MG63 (cell line): ENCODE measurements at places on chromosomes 2 and 18. TPM values are rescaled to one million over a fixed set of nuclear protein-coding genes. Genes with fewer than 3 reads are reported as not detected.

Gene DNAJC5G
- not detected in 2 replicates for total RNA-seq

Gene EFEMP1
- 69.2 and 70.3 TPM in 2 replicates for total RNA-seq

Gene UGT1A3
- not detected in 2 replicates for total RNA-seq

Gene TMEM169
- not detected in 2 replicates for total RNA-seq

DNA sequence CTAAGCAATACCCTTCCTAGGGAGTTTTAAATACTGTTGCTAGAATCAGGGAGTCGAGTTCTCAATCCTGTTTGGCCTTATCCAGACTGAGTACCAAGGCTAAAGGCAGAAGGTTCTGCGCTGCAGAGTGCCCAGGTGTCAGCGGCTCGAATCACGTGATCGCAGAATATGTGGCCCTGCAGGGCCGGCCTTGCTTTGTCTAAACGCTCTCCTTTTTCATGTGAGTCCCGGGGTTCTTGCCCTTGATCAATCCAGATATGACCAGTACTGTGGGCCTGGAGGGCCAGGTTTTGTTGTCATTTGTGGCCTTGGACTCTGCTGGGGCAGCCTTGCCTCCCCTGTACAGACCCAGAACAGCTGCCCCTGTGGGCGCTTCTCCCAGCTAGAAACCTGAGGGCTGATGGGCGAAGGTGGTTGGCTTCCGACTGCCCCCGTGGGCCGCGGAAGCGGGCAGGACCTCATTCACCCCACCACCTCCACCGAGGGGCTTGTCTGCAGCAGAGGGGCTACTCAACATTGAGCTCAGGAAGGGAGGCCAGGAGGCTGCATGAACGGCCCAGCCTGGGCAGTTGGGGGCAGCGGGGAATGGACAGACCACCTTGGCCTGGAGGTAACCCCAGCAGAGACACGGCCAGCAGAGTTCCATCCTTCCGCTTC is 225.0 kb downstream of the ALPK2 start:
- no peak for DNase-seq

DNA sequence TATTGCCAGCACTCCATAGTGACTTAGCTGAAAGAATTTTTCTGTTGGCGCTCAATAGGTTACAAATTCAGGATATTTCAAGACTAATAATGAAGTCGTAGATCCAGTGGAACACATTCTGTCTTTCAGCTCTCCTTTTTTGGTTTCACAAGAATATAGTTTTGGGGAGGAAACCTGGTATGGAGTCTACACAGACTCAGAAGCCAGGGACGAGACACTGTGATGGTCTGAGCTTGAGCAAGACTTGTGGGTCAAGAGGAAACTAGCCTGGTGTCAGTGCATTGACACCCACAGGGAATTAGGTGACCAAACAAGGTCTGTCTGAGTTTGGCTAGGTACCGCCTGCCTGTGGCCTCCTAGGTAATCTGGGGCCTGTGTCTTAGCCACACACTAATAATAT is 26.9 kb downstream of the ARL4C start:
- DNase-seq, result no peak

- no peak for DNase-seq
These were observed 78.0 kb upstream of the WIPF1 start for GRCh38 chr2:174675615-174676014.

- no peak for DNase-seq
These were observed 138.6 kb downstream of the BCL2 start for GRCh38 chr18:63180971-63181376.

DNA sequence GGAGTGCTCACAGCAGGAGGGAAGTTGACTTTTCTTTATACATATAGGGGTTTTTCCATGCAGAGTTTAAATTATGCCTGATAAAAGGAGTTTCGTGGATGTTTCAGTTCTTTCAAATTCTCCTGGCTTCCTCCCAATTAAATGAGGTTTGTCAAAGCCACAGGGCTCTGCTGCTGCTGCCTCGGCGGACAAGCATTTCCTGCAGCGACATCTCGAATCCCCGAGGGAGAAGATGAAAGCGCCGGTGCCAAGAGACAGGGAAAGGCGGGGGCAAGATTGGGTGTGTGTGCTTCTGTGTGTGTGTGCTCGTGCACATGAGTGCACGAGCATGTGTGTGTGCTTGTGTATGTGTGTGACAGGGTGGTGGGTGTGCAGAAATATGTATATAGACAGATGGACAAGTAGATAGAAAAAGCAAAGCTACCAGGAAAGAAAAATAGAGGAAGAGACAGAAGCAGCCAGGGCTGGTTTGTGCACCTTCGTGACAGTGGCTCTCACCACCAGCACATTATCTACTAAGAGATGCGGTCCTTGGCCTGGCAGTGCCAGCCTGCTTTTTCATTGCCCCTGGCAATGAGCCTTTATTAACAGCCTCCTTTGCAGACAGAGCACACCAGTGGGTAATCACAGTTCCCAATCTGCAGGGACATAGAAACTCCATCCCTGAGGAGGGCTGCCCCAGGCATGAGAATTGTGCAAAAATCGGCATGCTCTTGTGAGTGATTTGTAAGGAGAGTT is 76.2 kb downstream of the CDK15 start:
- peak; percentile 21 for DNase-seq

DNA sequence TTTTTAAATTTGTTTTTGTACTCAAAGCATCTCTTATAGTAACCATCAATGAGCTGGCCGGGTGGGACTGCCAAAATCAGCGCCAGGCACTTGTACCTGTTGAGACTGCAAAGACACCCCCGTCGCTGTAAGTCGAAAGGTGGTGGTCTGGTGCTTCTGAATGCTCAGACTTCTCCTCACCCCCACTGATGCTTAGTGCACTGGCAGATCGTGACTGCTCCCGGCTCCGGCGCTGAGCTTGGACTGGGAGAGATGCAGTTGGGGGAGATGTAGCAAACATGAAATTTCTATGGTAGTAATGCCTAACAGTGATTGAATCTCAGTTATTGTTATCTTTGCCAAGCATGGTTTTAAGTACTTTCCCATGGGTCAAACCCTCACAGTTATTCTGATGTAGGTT is 80.6 kb downstream of the RIF1 start:
- no peak for DNase-seq

- DNase-seq, result no peak
These were observed 8.2 kb upstream of the SLC4A3 start for GRCh38 chr2:219619235-219619634.

DNA sequence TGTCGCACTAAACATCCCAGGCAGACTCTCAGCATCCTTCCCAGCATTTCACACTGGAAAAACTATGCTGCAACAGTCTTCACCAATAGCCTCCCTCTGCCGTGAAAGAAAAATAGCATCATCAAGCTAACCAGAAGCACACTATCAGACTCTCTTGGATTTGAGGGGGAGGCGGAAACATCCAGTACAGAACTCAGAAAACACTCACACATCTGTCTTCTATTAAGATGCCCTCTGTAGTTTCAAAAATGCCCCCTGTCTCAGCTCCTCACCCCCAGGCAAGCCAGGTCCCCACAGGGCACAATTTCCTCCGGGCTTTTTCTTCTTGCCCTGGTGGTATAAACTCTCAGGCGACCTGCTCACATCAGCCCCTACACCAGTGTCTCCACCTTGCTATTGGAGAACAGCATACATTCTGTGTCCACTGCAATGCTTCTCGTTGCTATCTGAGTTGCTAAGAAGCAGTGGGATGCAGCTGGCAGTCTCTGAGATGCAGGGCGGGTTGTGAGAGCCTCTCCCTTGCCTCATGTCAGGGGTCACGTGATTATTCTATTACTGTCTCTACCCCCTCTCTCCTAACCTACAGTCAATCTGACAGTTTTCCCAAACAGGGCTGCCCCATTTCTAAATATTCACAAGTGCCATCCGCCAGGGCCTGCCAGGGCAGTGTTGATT is 189.9 kb downstream of the INO80D start:
- no peak for DNase-seq

DNA sequence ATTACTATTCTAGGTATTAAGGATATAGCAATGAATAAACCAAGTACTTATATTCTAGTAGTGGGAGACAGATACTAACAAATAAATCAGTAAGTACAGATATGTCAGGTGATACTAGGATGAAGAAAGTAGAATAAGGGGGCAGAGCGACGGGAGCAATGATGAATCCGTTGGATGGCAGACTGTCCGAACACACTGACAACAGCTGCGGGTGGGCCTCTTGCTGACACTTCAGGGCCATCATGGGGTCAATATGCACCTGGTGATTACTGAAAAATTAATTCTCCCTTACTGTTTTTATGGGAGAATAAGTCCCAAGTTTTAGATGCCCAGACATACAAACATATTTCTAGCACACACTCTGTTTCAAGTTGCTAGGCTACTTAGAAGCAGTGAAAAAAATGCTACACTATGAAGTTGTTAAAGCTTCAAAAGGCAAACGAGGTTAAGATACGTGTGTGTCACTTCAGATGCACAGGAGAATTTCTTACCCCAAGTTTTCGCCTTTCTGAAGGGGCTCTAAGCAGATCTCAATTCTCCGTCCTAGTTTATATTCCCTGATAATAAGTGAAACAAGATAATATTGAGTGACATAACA is 78.7 kb downstream of the USP40 start:
- DNase-seq, result no peak
